ENCODE measurements at places on chromosomes 4 and X. TPM values are rescaled to one million over a fixed set of nuclear protein-coding genes. Genes with fewer than 3 reads are reported as not detected.

DMRTC1B gene
- polyA plus RNA-seq, result 1.5 TPM

DNA sequence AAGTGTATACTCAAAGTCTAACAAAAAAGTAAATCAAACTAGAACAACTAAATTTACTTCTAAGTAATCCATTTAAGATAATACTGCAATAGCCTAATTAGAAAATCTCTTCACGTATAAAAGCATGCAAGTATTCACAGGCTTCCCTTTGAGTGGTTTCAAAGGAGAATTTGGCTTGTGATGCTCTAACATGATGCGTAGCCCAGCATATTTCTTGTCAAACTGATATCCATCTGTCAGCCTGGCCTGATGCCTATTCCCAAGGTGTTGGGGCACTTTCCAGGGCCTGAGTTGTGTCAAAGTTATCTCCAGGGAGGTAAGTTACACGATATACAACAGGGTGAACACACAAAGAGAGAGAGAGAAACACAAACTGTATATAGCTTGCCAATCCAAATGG is 287.0 kb upstream of the MAGEB18 start:
- H3K4me1 ChIP-seq, result no peaks in the 10 kb centered on the region
- no peak overlapping the region for H3K27ac ChIP-seq
- H3K27me3 ChIP-seq, result no peaks in the 10 kb centered on the region
- no peak for DNase-seq
- H3K4me3 ChIP-seq, result no peak overlapping the region
- no peaks in the 10 kb centered on the region for H3K36me3 ChIP-seq

NCAPG gene
- 11.3 TPM for polyA plus RNA-seq

GRCh38 chrX:103073467-103073866 is 9.5 kb upstream of the BEX1 start:
- no peak overlapping the region for H3K4me3 ChIP-seq
- H3K27ac ChIP-seq, result no peak overlapping the region
- H3K4me1 ChIP-seq, result no peaks in the 10 kb centered on the region
- H3K27me3 ChIP-seq, result no peaks in the 10 kb centered on the region
- H3K36me3 ChIP-seq, result no peaks in the 10 kb centered on the region

DNA sequence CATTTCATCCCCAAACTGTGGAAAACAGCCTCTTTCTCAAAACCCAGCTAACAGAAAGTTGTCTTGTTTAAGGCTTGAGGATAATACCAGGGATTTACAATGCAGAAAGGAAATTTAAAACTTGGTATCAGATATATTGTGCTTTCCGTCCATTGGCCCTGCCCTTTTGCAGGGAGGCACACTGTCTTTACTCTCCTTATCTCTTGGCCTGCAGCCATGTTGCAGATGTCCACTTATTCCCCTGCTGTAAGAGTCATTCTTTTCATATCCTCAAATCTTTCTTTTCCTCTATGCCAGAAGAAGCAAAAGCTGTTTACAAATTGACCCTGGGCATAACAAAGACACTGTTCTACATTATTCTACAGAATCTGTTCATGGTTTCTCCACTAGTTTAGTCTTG is 75.6 kb upstream of the DYNLT3 start:
- no peaks in the 10 kb centered on the region for H3K4me1 ChIP-seq
- no peak overlapping the region for H3K4me3 ChIP-seq
- DNase-seq, result peak; percentile 9
- H3K36me3 ChIP-seq, result no peaks in the 10 kb centered on the region
- no peaks in the 10 kb centered on the region for H3K27me3 ChIP-seq

GRCh38 chrX:11888421-11888820 is 130.4 kb downstream of the MSL3 start:
- no peak overlapping the region for H3K27ac ChIP-seq
- no peak overlapping the region for H3K4me3 ChIP-seq
- no peaks in the 10 kb centered on the region for H3K27me3 ChIP-seq

- H3K27me3 ChIP-seq, result no peaks in the 10 kb centered on the region
- no peak overlapping the region for H3K27ac ChIP-seq
- no peak overlapping the region for H3K4me3 ChIP-seq
- no peaks in the 10 kb centered on the region for H3K4me1 ChIP-seq
Measured at GRCh38 chr4:134027931-134028330, 173.7 kb downstream of the PABPC4L start.

GRCh38 chrX:68878977-68879645 is 50.3 kb downstream of the EFNB1 start:
- H3K4me3 ChIP-seq, result no peak overlapping the region
- H3K27ac ChIP-seq, result no peak overlapping the region
- no peaks in the 10 kb centered on the region for H3K36me3 ChIP-seq
- H3K4me1 ChIP-seq, result peaks cover 5% of the 10 kb centered on the region
- no peak for DNase-seq

- DNase-seq, result no peak
- H3K4me1 ChIP-seq, result no peaks in the 10 kb centered on the region
Measured at GRCh38 chr4:157882901-157883300, 289.9 kb downstream of the GASK1B start.

DNA sequence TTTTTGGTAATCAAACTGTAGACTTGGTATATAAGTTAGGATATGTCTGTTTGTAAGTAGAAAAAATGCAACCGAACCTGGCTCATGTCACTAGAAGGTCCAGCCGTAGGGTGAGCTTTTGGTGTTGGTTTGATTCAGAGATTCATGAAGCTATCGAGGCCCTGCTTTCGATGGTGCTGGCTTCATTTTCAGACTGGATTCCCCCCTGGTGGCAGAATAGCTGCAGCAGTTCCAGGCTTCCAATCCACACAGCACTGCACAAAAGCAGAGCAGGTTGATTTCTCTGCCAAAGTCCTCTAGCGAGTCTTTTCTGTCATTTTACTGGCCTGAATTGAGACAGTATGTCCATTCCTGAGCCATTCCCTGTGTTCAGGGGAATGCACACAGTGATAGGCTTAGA is 33.1 kb downstream of the PDK3 start:
- H3K4me1 ChIP-seq, result peaks cover 14% of the 10 kb centered on the region
- no peaks in the 10 kb centered on the region for H3K27me3 ChIP-seq
- no peak overlapping the region for H3K4me3 ChIP-seq
- no peak for DNase-seq

GRCh38 chr4:10593130-10593529 is 91.4 kb downstream of the CLNK start:
- H3K36me3 ChIP-seq, result no peaks in the 10 kb centered on the region
- no peak for DNase-seq
- no peaks in the 10 kb centered on the region for H3K27me3 ChIP-seq
- H3K4me1 ChIP-seq, result no peaks in the 10 kb centered on the region
- no peak overlapping the region for H3K27ac ChIP-seq

- H3K27ac ChIP-seq, result no peak overlapping the region
- no peak overlapping the region for H3K4me3 ChIP-seq
- no peaks in the 10 kb centered on the region for H3K27me3 ChIP-seq
- DNase-seq, result no peak
- H3K36me3 ChIP-seq, result no peaks in the 10 kb centered on the region
Measured at GRCh38 chrX:40100141-40100536, 2.4 kb upstream of the BCOR start.

DNA sequence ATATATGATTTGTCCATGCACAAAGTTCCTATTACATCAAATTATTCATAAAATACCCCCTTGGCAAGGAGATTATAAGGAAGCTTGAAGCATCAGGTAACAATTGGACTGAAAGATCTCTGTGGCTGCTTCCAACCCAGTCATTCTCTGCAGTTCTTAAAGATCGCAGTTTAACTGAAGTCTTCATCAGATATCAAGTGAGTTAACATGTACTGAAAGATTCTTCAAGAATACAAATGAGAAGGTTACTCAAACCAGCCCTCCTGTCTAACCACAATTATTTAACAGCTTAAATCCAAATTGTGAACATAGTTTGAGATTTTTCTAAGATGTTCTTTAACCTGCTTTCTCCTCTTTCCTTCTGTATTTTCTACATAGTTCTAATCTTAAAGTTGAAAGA is 56.1 kb downstream of the SLC10A7 start:
- H3K4me3 ChIP-seq, result no peak overlapping the region
- no peaks in the 10 kb centered on the region for H3K4me1 ChIP-seq
- no peaks in the 10 kb centered on the region for H3K36me3 ChIP-seq

EMD gene
- 50.1 TPM for polyA plus RNA-seq

GRCh38 chr4:127782025-127782274 is 172 bp upstream of the HSPA4L start:
- no peak overlapping the region for H3K27ac ChIP-seq
- H3K4me3 ChIP-seq, result peak overlapping the region; percentile 79
- H3K4me1 ChIP-seq, result no peaks in the 10 kb centered on the region
- DNase-seq, result no peak
- H3K36me3 ChIP-seq, result no peaks in the 10 kb centered on the region

TACR3 gene
- polyA plus RNA-seq, result 0.54 TPM

DNA sequence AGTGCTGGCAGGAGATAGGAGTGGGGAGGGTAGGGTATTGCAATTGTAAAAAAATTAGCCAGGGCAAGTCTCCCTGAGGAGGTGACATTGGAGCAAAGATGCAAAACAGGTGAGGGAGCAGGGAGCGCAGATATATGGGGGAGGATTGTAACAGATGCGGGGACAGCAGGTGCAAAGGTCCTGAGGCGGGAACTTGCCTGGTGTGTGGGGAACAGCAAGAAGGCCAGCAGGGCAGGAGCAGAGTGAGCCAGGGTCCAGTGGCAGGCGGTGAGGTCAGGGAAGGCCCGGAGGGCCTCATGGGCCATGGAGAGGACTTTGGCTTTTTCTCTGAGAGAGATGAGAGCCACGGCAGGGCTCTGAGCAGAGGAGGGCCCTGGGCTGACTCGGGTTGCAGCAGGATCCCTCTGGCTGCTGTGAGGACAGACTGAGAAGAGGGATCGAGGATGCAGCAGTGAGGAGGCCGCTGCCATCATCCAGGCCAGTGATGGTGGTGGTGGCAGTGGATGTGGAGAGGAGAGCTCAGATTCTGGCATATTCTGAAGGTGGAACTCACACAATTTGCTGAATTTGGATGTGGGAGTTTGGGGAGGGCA is 6.2 kb downstream of the PORCN start:
- no peak overlapping the region for H3K4me3 ChIP-seq
- DNase-seq, result no peak
- no peak overlapping the region for H3K27ac ChIP-seq
- peaks cover 10% of the 10 kb centered on the region for H3K36me3 ChIP-seq
- H3K27me3 ChIP-seq, result no peaks in the 10 kb centered on the region

DNA sequence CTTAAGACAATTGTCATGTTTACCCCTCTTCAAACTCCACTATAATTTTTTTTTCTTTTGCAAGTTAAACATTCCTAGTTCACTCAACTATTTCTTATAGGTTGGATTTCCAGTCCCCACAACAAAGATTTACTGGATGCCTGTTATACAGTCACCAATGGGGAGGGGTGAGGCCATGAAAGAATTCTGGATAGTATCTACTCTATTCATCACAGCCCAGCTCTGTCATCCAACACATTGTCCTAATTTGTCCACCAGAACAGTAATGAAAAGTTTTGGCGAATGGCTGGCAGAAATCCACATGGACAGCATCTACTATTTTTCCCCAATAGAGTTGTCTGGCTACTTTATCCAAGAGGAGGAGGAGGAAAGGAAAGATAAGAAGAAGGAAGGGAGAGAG is 192.7 kb upstream of the S100G start:
- no peak for DNase-seq
- no peaks in the 10 kb centered on the region for H3K4me1 ChIP-seq
- no peaks in the 10 kb centered on the region for H3K36me3 ChIP-seq
- no peak overlapping the region for H3K27ac ChIP-seq

POLN gene
- polyA plus RNA-seq, result 2.3 TPM

LRAT gene
- 1.6 TPM for polyA plus RNA-seq

DNA sequence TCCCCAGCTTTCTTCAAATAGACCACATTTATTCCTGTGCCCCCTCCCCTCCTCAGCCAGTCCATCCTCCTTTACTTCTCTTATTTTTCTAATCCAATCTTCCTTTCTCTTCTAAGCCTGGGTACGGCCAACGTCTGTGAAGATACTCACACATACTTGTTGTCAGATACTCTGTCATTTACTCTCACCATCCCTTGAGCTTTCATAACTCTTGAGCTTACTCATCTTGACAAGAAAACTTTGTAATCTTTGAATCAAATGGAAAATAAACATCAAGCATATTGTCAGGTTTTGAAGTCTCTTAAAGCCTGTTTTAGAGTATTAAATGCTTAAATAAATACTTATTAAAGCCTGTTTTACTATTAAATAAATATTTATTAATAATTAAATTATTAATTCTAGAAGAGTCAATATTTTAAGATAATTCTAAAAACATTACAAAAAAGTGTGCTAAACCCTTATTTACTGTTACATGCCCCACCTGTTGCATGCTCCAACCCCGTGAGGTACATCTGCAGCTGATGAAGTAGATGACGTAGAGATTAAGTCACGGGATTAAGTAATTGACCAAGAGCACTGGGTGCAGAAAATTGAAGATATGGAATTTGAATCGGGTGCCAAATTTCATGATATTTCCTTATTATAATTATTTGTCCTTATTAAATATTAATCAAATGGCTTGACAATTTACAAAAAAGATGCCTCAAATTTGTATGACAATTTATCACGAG is 1.5 kb upstream of the TRIML2 start:
- H3K36me3 ChIP-seq, result no peaks in the 10 kb centered on the region
- H3K4me1 ChIP-seq, result no peaks in the 10 kb centered on the region
- no peak for DNase-seq
- no peak overlapping the region for H3K27ac ChIP-seq
- no peak overlapping the region for H3K4me3 ChIP-seq

RIBC1 gene
- polyA plus RNA-seq, result 1.7 TPM

FGF5 gene
- 0.25 TPM for polyA plus RNA-seq

SCML1 gene
- 14.1 TPM for polyA plus RNA-seq

GRCh38 chr4:159434114-159434870 is 331.4 kb downstream of the RAPGEF2 start:
- no peaks in the 10 kb centered on the region for H3K27me3 ChIP-seq
- no peak overlapping the region for H3K27ac ChIP-seq
- H3K4me3 ChIP-seq, result no peak overlapping the region
- DNase-seq, result no peak
- H3K36me3 ChIP-seq, result no peaks in the 10 kb centered on the region

DNA sequence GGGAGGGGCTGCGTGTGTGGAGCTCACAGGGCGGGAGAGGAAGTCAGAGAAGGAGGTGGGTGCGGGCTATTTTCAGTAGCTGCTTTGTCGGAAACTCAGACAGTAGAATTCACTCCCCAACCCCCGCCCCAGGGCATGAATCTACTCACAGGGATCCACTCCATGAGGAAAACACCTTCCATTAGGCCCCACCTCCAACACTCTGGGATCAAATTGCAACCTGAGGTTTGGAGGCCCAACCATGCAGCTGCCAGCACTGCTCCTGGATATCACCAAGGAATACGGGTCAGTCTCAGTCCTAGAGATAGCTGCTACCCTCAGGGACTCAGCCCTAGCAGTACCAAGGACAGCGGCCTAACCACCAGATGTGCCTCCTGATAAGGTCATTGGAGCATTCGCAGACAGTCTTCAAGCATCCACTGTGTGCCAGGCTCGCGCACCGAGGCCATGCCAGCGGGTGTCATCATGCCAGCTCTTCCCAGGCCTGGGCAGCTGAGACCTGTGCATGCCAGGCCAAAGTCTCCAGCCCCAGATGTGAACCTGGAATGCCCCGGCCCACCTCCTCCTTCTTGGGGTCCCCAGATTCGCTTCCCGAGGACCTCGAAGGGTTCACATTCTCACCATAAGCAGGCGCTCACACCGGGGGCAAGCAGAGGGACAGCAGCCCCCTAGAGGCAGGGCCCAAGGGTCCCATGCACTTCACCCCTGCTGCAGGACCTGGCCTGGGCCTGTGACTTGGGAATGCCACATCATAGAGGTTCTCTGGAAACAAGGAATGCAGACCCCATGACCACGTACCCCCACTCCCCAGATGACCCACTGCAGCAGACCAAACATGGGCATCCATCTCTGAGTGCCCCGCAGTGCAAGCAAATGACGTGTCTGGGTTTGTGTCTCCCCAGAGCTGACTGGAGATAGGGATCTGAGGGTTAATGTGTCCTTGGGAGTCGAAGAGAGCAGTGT is 102.3 kb downstream of the ADRA2C start:
- H3K27ac ChIP-seq, result no peak overlapping the region
- H3K36me3 ChIP-seq, result no peaks in the 10 kb centered on the region
- no peaks in the 10 kb centered on the region for H3K4me1 ChIP-seq
- no peak overlapping the region for H3K4me3 ChIP-seq
- no peak for DNase-seq
- peaks cover 50% of the 10 kb centered on the region for H3K27me3 ChIP-seq

Data from large intestine (tissue), 12 donors.